ENCODE measurements at places on chromosomes 11 and 22.
A peak's percentile ranks its signal among the peaks of the same experiment; 100 is the strongest.

DNA sequence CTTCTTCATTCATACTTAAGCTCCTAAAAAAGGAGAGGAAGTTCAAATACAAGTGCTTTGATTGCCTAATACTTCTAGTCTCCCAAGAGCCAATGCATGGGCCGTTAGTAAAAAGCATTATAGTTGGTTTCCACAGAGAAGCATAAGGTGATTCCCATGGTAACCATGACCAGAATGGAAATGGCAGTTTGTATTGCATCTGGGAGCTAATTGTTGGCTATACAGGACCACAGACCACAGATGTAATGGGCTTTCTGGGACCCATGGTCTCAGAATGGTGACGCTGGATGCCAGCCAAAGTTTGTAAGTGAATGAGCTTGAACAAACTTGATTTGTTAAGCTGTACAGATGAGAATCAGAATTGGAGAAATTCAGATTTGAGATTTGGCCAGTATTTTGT, 333.9 kb upstream of the C11orf87 start:
- DNase-seq = no peak

DNA sequence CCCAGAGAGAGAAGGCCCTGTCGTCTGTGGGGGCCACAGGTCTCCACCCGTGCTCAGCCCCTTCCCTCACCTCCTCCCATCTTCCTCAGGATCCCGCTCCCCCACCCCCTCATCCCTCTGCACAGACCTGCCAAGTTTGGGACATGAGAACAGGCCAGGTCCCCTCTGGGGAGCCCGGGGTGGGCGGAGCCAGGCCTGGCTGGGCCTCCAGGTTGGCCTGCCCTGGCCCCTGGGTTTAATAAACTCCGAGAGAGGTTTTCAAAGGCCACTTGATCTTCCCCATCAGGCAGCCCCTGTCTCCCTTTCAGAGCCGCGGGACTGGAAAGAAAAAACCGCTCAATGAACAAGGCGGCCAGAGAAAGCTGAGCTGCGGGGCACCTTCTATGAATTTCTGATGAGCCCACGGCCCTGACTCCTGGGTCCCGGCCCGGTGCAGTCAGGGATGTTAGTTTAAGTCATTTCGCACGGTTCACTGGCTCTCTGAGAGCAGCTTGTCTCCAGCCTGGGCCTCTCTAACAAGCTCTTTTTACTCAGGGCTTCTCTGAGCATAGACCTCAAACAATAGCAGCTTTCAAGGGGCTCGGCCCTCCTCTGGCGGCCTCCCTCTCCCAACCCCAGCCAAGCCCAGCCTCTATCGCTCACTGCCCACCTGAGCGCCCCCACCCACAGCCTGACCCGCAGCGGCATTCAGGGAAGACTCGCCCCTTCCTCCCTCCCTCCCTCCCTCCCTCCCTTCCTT, 64.8 kb downstream of the RPUSD4 start:
- no peak for DNase-seq

- DNase-seq = no peak
Observed at GRCh38 chr22:32326647-32327046, 31.0 kb upstream of the RFPL3 start.

- DNase-seq = no peak
Observed at GRCh38 chr11:19229671-19230070, 11.1 kb downstream of the E2F8 start.

GRCh38 chr22:46788441-46789172, 26.2 kb downstream of the TBC1D22A start:
- DNase-seq = no peak

DNA sequence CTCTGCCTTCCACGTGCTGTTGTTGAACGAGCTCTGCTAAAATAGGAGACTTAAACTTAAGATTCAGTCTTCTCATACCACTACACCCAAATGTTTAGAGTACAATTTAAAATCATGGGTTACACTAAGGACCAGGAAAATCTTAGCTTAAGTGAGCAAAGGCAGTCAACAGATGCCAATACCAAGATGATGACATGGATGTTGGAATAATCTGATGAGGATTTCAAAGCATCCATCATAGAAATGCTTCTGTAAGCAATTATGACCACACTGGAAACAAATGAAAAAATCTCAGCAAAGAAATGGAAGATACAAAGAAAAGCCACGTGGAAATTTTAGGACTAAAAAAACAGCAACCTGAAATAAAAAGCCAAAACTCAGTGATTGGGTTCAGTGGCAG, 109.8 kb downstream of the ATXN10 start:
- DNase-seq = no peak

DNA sequence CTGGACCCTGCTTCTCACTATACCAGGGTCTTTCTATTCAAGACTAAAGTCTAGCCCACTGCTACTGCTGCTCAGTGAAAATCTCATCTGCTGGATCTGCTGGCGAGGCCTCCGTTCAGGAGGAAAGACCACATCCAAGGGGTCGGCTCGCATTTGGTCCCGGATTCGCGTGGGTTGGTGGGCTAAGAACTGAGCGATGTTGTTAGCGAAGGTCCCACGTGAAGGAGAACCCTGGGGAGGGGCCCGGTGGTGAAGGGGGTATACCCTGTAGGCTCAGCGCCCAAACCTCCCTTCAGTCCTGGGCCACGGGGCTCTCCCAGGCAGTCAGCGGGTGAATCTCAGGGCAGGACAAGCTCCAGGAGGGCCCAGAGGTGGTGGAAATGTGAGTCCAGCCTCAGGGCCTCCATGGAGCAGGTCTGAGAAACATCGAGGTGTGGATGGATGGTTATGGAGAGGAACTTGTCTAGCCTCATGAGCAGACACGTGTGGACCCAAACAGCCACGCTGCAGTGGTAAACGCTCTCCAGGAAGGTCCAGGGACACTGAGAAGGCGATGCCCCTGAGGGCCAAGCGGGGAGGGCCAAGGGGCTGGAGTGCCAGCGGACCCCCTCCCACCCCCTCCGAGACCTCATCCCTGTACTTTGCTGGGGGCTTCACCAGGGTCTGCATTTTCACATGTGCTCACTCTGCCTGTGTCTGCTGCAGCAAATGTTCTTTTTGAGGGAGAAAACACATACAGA, 152.3 kb downstream of the CTTN start:
- no peak for DNase-seq

DNA sequence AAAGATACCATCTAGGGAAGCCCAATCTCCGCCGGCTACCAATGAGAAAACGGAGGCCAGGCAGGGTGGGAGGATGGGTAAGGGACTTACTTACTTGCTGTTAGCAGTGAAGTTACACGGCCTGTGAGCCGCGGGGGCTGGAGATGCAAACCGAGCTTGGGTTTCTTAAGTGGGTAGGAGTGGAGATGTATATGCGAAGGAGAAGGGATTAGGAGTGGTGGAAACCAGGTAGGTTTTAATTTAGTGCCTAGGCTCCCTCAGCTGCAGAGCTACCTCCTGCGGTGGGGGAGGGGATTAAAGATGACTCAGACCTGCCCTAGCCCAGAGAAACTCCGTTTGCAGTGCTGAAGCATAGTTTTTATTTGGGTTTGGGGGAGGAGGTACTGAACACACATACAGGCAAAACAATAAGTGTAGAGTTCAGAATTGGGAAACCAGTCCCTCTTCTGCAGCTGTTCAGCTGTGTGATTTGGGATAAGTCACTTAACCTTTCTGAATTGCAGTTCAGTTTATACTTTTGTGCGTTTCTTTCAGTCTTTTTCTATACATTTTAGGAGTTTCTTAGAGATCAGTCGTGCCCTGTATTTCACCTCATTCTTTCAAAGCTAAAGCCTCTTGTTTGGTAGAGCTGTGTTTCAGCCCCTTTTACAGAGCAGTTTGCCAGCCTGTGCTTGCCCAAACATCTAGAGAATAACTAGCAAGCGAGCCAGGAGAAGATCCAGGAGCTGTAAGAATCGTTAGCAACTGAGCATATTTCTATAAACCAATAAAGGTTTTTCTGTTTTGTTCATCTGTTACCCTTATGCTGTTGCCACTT, 596 bp upstream of the TNRC6B start:
- DNase-seq = no peak

DNA sequence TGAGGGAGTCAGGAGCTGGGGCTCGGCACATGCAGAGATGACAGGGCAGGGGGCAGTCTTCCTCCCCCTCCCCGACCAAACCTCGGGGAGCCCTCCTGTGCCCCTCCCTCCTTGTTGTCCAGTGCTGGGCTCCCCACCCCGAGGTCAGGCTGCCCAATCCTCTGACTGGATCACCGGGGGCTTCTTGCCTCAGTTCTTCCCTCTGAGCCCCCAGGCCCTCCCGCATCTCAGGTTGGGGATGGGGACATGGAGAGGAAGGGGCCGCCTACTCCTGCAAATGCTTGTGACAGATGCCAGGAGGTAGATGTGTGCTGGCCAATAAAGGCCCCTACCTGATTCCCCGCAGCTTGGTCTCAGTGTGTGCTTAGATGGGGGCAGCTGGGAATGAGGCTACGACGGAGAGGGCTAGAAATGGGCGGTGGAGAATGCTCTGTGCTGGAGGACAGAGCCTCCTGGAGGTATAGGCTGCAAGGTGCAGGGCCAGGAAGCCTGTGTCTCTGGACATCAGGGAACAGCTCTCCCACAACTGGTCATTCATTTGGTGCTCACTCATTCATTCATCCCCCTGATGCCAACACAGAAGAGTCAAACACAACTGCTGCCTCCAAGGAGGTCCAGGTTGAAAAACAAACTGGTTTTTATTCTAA, 8.4 kb downstream of the RHBDD3 start:
- no peak for DNase-seq

DNA sequence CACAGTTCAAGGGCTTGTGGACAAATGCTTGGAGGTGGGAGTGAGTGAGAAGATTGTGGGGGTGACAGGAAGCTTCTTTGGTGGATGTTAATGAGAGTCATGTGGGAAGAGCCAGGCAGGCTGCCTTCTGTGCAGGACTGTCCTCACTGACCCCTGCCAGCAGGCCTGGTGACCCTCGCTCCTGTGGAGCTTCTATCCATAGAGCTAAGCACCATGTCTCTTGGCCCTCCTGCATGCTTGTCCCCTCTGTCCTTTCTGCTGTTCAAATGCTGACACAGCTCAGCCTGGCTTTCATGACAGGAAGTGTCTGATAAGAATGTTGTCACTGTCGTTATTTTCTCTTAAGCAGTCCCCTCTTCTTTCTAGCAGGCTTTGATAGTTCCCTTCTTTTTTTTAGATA, 37.6 kb downstream of the NAT10 start:
- DNase-seq = no peak

DNA sequence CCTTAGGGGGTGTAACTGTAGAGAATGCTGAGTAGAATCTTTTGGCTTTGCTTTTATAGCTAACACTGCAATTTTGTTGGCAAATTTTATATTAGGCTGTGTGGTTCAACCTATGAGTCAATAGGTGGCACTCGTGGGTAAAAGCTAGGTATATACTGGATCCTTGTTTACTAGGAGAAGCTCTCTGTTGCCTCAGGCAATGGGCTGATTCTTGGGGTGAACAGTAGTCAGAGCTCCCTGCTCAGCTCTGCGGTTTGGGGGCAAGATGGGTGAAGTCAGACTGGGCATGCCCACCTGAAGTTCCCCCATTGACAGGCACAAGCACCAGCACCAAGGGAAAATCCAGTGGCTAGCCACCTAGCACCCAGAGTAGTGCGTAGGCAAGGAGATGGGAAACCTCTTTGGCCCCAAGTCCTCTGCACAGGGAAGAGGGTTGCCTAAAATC, 238.7 kb downstream of the FAM181B start:
- DNase-seq = peak; percentile 23

DNA sequence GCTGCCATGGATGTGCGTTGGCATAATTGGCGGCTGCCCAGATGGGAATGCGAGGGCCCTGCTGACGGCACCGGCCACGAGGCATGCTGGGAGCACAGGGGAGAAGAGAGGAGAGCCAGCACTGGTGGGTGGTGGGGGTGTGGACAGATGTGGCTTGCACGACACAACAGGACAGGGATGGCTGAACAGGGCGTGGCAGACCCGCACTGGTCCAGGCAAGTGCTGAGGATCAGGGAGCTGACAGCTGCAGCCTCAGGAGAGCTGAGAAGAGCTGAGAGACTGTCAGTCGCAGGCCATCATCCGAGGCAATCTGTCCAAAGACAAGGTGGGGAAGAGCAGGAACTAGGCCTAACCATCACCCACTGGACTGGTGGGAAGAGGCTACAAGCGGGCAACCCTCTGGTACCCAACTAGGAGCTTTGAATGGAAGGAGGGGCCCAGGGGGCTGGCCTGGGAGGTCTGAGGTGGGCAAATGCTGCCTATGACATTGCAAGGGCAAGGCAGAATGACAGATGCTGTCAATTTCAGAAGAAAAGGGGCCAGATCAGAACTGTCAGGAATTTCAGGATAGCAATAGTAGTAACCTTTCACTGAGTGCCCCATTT, 2.4 kb downstream of the GNB1L start:
- DNase-seq = no peak

- DNase-seq = no peak
Observed at GRCh38 chr11:28581286-28582242, 473.4 kb downstream of the METTL15 start.

GRCh38 chr22:47724751-47725150, 962.3 kb downstream of the TBC1D22A start:
- no peak for DNase-seq

DNA sequence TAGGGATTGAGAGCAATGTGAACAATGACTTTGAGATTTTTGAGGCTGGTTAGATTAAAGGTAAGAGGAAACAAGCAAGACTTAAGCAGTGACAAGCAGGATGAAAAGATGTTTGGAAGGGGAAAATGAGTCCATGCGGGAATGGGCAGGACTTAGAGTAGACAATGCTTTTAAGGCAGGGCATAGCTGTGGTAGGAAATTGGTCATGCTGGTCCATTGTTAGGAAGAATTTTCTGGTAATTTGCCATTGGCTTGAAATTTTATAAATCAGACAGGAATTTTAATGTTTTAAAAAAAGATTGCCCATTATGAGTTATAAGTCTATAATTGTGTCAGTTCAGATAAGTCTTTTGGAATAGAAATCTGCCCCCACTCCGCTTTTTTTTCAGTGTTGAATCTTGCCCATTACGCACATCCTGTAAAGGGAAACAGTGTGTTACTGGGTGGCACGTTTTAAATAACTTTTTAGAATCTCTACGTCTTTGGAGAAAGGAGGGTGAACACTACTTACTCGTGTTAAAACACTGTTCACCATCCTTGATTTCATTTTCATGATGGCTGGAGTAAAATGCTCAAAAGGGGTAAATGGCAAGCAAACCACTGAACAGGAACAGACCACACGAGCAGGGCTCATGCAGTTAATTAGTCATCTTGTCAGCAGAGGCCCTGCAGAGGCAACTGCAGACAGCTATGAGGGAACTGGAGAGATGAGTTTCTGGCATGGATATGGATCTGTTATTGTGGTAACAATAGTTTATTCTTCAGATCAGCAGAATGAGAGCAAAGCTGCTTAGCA, 25.0 kb downstream of the SWAP70 start:
- DNase-seq = peak; percentile 65

All from inflammatory macrophage treated with lipopolysaccharide for 1 hour (primary cell).